ENCODE measurements at places on chromosomes 13 and 19.

DNA sequence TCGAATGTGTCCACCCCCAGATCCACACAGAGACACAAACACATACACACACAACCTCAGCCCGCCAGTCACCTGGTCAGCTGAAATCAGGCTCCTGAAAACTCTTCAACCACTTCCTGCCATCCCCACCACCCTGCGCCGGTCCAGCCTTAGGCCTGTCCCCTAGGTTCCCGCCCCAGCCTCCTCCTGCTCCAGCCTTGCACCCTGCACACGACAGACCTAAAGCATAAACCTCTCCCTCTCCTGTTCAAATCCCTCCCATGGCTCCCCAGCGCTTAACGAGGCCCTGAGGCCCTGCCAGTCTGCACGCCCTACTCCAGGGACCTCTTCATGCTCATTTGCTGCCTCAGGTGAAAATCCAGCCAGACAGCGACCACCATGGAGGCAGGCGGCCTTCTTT is 7.1 kb downstream of the PNMA8B start:
- DNase-seq = no peak

- DNase-seq = peak; percentile 16
These were observed 55.0 kb upstream of the EEF1AKMT1 start for GRCh38 chr13:20828539-20829364.

- DNase-seq = no peak
These were observed 5.1 kb upstream of the TGFBR3L start for GRCh38 chr19:7909471-7910067.

DNA sequence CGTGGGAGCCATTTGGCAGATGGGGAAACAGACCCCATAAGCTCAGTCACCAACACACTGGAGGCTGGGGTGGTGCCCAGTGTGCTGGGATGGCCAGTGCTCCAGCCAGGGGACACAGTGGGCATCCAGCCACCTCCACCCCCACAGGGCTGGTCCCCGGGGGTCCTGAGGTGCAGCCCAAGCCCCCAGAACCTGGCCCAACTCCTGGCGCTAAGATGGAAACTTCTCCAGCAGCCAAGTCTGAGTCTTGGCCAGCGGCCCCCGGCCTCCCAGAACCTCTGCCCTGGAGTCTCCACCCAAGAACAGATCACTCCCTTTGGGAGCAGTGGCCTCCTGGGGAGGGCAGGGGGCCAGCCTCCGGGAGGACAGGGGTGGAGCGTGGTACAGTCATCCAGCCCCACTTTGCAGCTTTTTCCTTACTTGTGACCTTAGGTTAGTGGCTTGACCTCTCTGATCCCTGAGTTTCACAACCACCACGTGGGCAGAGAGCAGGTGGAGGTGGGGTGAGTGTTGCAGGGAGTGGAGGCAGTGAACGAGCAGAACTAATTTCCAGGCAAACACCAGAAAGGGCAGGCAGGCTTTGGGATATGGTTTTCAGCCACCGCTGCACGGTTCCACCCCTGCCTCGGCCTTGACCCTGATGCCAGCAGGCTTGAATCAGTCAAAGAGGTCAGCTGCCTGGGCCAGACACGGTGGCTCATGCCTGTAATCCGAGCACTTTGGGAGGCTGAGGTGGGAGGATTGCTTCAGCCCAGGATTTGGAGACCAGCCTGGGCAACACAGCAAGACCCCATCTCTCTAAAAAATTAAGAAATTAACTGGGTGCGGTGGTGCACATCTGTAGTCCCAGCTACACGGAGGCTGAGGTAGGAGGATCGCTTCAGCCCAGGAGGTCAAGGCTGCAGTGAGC is 4.3 kb upstream of the NRTN start:
- no peak for DNase-seq

GRCh38 chr13:35714588-35715377 is 238.3 kb upstream of the MAB21L1 start:
- no peak for DNase-seq

DNA sequence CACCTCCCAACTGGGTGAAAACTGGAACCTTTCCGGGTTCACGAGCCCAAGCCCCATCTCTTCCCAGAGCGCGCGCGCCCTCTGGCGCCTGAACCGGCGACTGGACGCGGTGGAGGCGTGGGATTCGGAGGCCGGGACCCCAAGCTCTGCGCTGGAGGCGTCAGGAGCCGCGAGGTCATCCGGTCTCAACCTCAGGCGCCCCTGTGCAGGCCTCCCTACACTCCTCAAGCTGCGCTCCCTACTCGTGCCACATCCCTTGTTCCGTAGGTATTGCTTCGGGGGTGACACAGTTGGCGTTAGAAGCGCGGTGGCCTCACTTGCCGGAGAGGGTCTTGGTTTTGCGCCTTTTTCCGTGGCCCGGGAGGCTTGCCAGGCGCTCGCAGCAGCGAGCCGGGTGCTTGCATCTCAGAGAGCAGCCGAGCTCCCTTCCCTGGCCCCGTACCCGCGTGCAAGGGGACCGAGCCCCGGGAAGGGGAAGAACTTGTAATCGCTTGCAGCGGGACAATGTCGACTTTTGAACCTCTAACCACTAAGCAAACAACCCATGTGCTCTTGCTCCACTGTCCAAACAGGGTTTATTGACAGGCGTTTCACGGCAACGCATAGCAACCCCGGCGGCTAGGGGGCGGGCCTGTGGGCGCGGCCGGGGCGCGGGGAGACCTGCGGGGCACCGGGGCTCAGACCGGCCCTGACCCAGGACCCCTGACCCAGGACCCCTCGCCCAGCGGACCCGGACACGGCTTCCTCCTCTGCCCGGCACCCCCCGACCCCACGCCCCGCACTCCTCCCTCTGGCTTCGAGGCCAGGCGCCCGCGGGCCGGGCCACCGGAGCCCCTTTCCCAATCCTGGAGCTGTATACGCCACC is 8.5 kb downstream of the CDX2 start:
- peak; percentile 58 for DNase-seq

DNA sequence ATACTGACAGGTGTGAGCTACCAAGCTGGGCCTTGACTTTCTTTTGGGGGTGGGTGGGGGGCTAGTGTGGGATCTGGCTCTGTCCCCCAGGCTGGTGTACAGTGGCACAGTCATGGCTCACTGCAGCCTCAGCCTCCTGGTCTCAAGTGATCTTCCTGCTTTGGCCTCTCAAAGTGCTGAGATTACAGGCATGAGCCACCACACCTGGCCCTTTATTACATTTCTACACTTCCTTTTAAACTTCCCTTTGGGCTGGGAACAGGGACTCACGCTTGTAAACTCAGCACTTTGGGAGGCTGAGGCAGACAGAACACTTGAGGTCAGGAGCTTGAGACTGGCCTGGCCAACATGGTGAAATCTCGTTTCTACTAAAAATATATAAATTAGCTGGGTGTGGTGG is 12.0 kb downstream of the FTL start:
- no peak for DNase-seq

GRCh38 chr19:40605216-40605971 is 4.2 kb downstream of the LTBP4 start:
- DNase-seq = peak; percentile 74

DNA sequence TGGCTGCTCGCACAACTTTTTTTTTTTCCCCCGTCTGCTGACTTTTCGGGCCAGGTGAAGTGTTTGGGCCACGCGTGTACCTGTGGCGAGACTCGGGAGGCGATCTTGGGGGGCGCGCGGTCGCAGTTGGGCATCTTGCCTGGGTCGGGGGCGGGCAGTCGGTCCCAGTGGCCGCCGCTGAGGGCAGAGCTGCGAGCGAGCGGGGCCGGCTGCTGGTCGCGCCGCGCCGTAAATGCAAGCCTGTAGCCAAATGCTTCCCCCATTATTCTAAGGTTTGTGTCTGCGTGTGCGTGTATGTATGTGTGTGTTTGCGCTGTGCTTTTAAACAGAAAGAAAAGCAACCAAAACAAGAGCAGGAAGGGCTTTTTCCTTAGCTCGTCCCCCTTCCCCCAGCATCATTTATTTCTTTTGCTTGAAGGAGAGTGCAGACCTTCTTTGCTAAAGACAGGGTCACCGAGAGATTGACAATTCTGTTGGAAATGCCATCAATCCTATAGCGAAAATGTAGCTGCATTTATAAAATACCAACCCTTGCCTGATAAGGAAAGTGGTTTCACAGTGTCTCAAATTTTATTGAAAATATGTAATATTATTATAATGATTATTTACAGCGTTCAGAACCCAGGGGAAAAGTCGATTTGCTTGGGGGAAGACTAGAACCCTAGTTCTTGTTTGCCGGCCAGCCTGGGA is 143.2 kb upstream of the ZNF536 start:
- DNase-seq = no peak

DNA sequence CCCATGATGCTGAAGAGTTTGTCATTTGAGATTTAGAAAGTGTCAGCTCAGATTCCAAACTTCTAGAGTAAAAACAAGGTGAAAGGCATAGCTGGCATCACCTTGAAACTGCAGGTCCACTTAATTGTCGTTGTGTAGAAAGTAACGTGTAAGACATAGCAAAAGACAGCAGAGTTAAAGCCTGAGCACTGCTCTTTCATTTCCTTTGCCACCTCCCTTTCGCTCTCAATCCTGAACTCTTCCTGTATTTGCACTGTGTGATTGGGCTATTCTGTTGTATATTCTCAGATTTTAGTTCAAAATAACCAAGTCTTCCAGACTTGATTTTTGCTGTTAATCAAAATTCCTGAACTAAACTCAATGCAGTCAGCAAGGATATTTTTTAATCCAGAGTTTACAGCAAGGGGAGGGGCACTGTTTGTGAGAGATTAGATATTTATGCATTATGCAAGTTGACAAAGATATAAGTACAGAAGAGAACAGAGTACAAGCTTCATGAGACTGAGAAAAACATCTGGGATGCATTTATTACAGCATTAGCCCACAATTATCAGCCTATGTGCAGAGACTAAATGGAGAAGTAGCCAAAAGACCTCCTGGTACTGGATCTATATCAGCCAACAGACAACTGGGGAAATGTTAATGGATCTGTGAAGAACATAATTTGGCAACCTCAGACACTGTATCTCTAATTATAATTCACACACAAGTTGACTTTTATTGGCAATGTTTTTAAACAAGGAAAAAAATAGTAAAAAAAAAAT is 328.6 kb downstream of the SUCLA2 start:
- no peak for DNase-seq

GRCh38 chr13:21671620-21672286 is 880 bp downstream of the FGF9 start:
- DNase-seq = no peak

DNA sequence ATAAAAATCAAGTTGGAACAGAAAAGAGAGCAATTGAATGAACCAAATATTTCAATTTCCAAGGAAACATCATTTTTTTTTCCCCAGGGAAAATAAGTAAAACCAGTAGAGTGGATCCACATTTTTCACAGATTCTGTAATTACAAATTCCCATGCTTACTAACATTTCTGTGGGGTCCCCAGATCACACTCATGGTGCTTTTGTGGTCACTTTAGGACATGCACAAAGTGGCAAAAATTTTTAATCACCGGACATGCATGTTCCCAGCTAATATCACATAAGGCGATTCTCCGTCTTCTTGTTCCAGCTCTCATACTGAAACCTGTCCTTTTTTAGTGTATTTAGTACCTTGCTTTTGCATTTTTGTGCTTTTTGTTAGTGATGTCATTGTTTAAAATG is 748.2 kb upstream of the SLITRK1 start:
- no peak for DNase-seq

DNA sequence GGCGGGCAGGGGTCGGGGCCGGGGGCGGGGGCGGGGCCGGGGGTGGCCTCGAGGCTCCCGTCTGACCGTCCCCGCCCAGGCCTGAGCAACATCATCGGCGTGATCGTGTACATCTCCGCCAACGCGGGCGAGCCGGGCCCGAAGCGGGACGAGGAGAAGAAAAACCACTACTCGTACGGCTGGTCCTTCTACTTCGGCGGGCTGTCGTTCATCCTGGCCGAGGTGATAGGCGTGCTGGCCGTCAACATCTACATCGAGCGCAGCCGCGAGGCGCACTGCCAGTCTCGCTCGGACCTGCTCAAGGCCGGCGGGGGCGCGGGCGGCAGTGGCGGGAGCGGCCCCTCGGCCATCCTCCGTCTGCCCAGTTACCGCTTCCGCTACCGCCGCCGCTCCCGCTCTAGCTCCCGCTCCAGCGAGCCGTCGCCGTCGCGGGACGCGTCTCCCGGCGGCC is 9.4 kb upstream of the CACNG6 start:
- DNase-seq = no peak

DNA sequence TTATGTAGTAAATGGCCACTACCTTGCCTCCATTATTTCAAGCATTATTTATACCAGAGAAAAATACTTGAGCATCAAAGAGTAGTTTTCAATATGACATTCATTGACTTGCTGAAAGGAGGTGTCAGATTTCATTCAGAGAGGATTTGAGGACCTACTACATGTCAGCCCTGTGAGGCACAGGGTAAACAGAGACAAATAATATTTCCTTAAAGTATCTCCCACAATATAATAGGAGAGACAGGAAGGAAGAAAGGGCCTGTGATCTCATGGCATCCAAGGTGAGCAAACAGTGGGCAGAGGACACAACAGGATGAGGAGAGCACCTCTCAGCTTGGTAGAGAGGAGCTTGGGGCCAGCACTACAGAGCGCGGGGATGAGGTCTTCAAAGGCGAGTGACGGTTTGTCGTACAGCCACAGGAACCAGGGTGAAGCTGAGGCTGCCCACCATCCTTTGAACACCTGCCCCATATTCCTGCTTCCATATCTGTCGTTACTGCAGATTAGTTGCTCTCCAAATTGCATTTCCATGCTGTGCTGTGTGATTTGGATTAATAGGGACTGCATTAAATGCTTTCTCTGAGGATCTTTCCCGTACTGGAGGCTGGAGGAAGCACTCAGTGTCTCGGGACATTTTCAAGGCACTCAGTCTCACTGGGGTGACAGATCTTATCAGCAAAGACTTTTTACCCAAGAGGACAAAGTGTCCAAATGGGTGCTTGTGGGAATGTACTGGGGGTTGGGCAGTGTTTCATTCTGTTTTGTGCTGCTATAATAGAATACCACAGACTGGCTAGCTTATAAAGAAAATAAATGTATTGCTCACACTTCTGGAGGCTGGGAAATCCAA is 59.2 kb downstream of the GJA3 start:
- DNase-seq = no peak

- no peak for DNase-seq
These were observed 20.3 kb downstream of the NFIX start for GRCh38 chr19:13015361-13016223.

- DNase-seq = no peak
These were observed 19.7 kb upstream of the PLPP2 start for GRCh38 chr19:310781-311496.

DNA sequence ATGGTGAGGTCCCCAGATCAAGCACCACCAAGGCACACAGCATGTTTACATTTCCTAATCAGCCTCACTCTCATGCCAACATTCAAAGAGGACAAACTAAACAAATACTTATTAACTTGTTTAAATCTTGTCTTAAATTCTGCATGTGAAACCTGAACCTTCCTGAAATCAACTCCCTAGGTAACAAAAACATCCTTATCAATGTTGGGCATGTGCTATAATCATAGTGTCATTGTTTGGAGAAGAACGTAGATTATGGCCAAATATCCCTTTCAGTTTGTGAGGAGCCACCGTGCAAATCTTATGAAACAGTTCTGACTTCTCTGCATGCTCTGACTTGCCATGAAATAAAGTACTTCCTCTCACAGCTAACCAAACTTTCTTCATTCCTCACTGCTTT is 123.8 kb downstream of the NDFIP2 start:
- no peak for DNase-seq

DNA sequence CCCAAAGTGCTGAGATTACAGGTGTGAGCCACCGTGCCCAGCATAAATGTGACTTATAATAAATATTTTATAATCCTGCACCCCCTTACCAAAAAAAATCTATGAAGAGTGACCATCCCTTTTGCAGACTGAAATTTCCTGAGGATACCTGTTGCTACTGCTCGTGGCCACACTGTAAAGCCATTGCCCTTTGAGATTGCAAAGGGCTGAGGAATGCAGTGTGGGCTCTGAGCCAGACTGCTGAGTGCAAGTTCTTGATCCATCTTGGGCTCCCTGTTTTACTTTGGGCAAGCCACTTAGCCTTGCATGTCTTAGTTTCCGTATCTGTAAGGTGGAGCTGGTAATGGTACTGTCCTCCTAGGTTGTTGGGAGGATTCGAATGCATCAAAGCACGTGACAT is 23.4 kb downstream of the SIPA1L3 start:
- no peak for DNase-seq
